ENCODE measurements at places on chromosomes 1 and 21.

DNA sequence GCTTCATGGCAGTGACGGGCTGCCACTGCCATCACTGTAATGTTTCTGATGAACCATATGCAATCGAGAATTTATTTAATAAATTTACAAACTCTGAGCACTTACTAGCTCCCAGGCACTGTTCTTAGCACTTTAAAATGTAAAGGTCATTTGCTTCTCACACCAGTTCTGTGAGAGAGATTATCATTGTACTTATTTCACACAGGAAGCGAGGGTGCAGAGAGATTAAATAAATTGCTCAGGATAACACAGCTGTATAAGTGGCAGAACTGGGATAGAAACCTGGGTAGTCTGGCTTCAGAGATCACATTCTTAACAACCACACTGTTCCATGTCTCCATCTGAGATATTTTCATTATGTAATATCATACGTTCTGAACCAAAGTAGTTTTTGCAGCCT lies 119.9 kb downstream of the MAST2 start:
- no peak for DNase-seq

DNA sequence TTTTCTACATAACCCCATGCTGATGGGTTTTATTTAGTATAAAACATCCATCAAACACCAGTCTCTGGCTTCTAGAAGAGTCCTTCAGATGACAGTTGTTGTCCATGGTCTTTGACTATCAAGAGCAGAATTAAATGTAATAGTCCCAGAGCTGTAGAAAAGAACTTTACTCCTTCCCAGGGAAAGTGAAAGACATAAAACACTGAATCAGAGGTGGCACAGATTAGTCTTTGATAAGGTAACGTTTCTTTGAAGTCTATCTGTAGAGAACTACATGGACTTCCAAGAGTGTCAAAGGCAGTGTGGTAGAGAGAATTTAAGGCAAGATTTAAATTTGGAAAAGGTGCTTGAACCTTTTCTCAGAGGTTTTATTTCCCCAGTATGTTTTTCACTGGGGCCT lies 21.9 kb downstream of the SYNC start:
- no peak for DNase-seq

DNA sequence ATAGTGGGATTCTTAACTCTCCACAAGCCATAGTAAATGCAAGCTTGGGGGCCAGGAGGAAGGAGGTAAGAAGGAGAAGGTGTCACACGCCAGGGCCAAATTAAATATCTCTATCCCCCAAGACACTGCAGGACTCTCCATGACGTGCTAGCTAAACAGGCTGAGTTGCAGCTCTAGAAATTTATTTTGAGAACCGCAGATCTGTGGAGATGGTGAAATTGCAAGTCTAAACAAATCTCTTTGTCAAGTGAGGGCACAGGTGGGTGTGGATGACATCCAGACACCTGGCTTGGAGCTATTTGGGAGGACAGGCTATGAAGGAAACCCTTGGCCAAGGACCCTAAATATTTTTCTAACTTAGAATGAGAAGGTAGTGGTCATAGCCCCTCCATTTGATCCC lies 39.5 kb upstream of the USP1 start:
- DNase-seq = no peak

GRCh38 chr1:226865590-226865989 lies 4.8 kb upstream of the PSEN2 start:
- DNase-seq = no peak

- no peak for DNase-seq
Measured at GRCh38 chr1:232262991-232263390, 366.9 kb downstream of the SIPA1L2 start.

DNA sequence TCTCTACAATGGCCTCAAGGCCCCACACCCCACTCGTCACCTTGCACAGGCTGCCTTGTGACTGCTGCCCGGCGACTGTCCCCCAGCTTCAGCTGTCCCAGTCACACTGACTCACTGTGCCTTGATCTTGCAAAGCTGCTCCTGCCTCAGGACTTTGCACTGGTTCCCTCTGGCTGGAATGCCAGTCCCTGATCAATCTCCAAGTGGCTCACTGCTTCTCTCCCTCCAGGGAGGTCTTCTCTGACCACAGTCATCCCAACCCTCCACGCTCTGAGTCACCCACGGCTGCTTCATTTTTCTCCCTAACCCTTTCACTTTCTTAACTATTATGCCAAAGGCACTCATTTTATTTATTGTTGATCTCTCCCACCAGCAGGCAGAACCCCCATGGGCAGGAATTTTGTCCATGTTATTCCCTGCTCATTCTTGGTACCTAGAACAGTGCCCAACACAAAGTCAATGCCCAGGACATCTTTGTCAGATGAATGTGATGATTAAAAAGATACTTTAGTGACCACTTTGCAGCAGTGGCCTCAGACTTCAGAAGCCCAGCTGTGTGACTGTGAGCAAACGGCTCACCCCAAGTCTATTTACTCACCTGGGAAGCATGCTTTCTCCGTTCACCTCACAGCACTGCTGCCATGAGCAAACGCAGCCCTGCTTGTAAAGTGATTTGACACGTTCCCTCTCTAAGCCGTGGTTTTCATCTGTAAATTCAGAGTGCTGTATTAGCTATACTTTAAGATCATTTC lies 53.4 kb downstream of the ZBTB18 start:
- no peak for DNase-seq

DNA sequence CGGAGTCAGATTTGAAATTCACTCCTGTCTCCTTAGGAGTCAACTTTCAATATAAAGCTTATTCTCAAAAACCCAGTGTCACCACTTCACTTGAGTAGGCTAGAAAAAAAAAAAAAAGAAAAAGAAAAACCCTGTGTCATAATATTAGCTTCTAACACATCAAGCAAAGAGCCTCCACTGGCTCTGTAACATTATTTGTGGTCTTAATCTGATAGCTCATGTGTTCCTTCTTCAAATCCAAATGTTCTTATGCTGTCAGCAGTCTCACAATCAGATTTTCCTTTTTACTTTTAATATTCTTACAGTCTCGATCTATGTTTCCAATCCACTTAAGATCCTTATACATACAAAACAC lies 26.1 kb upstream of the PSMG1 start:
- no peak for DNase-seq

- DNase-seq = no peak
Measured at GRCh38 chr1:16922466-16922865, 735 bp downstream of the CROCC start.

DNA sequence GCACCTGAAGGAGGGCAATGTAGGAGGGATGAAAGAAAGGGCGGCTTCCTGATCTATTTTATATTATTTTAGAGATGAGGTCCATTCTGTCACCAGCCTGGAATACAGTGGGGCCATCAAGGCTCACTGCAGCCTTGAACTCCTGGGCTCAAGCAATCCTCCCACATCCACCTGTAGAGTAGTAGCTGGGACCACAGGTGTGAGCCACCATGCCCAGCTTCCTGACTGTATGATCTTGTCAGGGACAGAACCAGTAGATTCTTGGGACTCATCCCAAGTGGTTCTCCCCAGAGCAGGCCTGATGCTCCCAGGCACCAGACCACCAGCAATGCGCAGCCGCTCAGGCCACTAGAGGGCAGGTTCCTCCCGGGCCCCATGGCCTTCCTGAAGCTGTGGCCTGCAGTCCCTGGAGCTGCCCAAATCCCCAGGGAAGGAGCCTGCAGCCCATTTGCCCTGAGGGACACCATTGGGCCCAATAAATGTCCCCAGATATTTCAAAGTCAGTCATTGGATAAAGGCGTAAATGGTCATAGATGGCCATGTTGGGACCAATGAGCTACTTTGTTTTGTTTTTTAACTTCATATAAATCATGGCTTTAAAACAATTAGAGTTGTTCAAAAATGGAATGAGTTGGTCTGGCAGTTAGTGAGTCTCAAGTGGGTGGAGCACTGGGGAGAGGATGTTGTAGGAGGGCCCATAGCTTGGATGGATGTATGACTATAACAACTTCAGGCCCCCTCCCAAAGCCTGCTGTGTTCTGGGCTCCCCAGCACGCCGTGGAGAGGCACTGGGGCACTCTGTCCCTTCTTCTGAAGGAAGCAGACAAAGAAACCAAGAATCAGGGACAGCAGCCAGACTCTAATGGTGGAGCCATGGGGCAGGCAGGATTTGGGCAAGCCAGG lies 44.7 kb upstream of the GOLT1A start:
- DNase-seq = no peak

DNA sequence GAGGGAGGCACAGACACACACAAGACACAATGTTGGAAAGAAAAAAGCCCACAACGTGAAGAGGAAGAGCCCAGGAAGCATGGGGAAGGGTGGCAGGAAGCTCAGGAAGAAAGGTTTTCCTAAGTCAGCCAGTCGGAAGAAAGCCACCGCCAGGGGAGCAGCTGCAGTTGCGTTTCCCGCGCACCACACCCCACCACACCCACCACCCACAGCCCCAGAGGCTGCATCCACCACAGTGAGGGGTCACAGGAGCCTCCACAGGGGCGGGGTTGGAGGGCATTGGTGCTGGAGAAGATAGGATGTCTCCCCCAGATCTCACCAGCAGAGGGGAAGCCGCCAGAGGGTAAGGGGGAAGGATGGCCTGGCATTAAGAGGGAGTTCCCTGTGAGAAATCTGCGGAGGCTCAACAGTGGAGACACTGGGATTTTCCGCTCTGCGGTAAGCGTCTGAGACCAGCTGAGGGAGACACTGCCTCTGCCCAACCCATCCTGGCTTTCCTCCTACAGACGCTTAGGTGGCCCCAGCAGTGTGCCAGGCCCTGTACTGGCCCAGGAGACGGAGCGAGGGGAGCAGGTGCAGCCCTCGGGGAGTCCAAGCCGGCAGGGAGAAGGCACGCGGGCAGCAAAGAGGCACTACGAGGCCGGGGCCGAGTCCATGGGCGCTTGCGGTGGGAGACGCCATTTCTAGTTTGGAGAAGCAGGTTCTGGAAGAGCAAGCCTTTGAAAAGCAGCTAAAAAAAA lies 19.8 kb downstream of the PGLYRP3 start:
- no peak for DNase-seq

DNA sequence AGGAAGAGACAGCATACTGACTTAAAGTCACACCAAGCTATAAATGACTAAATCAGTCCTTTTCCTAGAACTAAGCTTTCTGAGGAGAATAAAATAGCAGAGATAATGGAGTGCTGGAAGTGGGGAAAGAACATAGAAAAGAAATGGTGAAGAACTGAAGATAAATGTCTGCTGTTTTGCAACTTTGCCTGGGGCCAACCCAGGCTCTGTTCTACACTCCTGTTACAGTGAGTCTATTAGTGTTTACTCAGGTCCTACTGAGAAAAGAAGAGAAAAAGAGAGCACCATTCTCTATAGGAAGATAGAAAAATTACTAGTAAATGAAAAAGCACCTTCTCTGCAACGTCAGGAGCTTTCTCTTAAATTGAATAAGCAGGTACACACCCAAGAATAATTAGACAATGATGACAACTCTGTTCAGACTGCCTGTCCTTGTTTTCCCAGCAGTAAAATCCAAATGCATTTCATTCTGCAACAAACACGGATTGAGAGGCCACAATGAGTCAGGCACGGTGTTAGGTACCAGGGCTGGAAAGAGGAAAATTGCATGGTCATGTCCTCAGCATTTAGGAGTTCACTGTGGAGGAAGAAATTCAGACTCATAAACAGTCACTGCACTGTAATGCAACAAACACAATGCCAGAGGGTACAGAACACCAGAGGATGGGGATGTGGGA lies 139.4 kb upstream of the CAMK1G start:
- DNase-seq = no peak

GRCh38 chr1:241639623-241640148 lies 483 bp downstream of the CHML start:
- DNase-seq = peak; percentile 37

GRCh38 chr1:108615544-108615943 lies 45.3 kb downstream of the HENMT1 start:
- DNase-seq = no peak

DNA sequence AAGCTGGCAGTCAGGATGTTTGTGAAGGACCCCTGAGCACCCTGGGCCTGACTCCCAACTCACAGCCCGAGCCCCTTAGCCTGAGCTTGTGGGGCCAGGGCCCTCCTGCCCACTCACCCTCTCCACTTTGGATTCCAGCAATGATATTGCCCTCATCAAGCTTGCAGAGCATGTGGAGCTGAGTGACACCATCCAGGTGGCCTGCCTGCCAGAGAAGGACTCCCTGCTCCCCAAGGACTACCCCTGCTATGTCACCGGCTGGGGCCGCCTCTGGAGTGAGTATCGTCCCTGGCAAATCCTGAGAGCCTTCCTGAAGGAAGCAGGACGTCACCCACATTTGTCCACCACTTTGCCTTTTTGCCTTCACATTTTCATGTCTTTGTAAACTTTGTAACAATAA lies 5.0 kb downstream of the CTRC start:
- no peak for DNase-seq

DNA sequence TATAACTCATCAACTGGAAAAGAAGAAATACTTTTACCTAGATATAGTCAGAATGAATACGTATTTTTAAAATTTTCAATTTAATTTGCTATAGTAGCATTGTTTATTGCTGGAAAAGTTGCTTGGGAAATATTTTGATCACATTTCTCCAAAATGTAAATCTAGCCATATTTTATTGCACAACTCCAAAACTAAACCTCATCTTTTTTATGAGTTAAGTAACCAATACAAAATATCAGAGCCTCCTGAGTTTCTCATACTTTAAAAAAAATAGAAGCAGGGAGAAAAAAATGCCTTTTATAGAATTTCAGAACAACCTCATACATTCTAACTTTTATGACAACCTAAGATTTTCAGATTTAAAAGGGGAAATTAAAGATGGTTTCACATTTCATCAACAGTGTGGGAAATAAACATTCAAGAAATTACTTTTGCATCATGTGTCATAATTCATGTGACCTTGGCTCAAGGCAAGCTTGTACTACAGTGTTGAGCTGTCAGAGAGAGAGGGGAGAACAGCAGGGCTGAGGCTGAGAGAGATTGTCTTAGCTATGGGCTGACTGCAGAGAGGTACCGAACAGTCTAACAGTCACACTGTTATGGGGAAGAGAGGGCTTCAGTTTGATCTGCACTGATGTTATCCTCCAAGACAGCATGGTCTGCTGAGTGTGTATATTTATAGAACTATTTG lies 519.0 kb downstream of the LTN1 start:
- no peak for DNase-seq

DNA sequence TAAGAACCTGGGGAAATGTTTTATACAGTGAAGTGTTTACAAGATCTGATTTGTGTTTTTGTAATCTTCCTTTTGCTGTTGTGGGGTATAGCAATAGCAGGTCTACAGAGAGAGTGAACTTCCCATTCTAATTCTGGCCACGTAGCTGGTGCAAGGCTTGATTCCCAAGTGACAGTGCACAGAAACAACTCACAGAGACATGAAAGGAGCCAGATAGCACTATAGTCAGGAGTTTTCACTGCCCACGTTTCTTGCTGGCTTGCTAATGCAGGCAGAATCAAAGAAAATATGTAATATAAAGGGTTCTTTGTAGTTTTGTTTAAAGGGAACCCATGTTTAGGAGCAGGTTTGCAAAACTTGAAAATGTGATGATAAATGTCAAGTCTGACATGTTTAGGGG lies 170.9 kb upstream of the IVNS1ABP start:
- DNase-seq = no peak

GRCh38 chr1:43614211-43614610 lies 35.7 kb upstream of the KDM4A start:
- DNase-seq = no peak
